ENCODE measurements at places on chromosomes 7 and 10.

DNA sequence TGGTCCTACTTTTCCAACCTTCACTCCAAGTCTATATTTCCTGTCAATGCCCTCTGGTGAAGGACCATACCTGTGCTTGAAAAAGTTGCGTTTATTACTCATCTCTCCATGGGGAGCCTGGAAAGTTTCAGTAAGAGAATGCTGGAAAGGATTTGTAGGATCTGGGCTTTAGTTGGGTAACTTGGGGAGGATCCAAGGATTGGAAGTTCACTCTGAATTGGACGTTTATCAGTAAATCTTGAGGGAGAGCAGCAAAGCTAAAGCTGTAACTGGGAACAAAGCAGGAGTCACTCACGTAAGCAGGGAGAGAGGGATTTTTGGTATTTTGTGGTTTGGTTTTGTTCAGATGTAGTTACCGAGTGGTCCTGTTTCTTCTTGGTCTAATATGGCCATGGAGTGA is 51.4 kb upstream of the NPVF start:
- no peak for DNase-seq

- no peak for DNase-seq
These were observed 2.0 kb upstream of the TBXAS1 start for GRCh38 chr7:139827042-139827441.

- no peak for DNase-seq
These were observed 130.6 kb upstream of the SLC26A5 start for GRCh38 chr7:103576641-103577040.

DNA sequence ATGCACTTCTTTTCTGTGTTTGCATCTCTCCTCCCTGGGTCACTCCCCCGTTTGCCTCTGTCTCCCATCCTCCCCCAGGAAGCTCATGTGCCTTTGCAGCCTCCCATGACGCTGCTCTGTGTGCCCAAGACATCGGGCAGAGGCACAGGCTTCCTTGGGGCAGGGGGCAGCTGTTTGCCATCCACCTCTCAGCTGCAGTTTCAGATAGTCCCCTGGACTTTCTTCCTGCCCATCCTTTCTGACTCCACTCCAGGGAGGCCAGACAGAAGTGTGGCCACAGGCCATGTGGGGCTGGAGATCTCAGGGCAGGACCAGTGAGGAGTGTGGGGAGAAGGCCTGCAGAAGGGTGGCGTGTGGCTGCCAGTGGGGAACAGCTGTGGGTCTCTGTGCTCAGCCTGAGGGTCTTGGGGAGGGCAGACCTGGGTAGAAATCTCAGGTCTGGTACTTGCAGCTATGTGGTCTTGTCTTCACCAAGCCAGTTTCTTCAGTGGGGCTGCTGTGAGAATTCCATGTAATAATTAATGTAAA is 10.6 kb upstream of the SAMD8 start:
- DNase-seq: no peak

- no peak for DNase-seq
These were observed 109.3 kb downstream of the UBE2H start for GRCh38 chr7:129843365-129843898.

- DNase-seq: no peak
These were observed 10.5 kb downstream of the FAM53B start for GRCh38 chr10:124733571-124734245.

- no peak for DNase-seq
These were observed 450.2 kb upstream of the GALNT17 start for GRCh38 chr7:70681469-70682350.

GRCh38 chr10:45058580-45058979 is 57.9 kb downstream of the ZNF22 start:
- DNase-seq: no peak

- DNase-seq: no peak
These were observed 175.0 kb downstream of the CTNNA3 start for GRCh38 chr10:67520924-67521520.

- DNase-seq: no peak
These were observed 107.1 kb downstream of the EBLN1 start for GRCh38 chr10:22110761-22111160.

- DNase-seq: no peak
These were observed 1342.6 kb downstream of the REEP3 start for GRCh38 chr10:64863836-64864235.

- DNase-seq: no peak
These were observed 237.2 kb upstream of the MTPN start for GRCh38 chr7:136214356-136214755.

GRCh38 chr10:116796910-116797513 is 52.3 kb upstream of the ENO4 start:
- peak; percentile 49 for DNase-seq

GRCh38 chr7:100516135-100516812 is 22.7 kb upstream of the AGFG2 start:
- DNase-seq: no peak

- no peak for DNase-seq
These were observed 185.3 kb upstream of the PCLO start for GRCh38 chr7:83347945-83348444.

DNA sequence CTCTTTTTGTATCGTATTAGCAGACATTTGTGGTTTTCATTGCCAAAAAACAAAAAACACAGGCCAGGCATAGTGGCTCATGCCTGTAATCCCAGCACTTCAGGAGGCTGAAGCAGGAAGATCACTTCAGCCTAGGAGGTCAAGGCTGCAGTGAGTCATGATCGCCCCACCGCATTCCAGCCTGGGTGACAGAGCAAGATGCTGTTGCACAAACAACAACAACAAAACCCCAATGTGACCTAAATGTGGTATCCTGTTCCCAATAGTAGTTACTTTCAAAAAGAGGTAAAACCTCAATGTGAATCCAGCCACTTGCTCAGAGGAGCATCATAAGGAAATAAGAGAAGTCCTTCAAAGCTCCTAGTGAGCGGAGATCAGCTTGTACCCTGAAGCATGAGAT is 45.8 kb upstream of the SKAP2 start:
- no peak for DNase-seq

DNA sequence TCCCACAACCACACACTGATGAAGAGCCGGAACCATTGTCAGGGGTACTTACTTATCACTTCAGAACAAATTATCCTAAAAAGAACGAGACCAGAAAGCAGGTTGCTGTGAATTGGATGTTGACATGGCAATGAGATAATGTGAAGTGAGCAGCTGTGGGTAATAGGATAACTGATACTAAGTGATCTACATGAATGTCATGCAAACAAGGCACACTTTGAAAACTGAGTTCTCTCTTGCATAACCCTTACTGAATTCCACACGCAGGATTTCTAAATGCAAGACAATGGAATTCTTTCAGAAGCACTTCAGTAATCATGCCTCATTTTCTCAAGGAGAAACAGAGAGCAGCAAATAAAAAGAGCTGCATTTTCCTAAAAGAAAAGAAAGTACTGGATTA is 242.5 kb upstream of the TMEM229A start:
- DNase-seq: no peak
